ENCODE measurements at places on chromosomes 5 and 9.

DNA sequence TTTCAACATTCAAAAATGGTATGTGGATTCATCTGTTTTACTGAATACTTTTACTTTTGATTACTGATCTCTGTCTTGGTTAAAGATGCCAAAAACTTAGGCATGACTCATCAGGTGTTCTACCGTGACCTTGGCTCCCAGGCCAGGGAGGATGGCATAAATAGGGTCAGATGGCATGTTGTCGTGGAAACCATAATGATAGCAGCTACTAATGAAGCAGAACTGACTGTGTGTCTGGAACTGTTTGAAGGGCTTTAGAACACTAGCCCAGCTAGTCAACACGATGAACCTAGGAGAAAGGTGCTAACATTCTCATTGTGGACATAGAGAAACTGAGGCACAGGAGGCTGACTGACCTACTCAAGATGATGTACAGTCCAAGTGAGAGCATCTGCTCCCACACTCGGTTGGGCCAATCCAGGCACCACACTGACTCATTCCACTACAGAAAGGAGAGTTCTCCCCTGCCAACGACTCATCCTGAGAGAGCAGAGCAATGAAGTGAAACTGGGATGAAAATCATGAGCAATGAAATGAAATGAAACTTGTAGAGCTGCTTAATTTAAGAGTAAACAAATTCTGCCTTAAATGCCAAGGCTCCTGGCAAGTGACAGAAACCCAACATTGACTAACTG is 116.0 kb downstream of the TENT4A start:
- no peak for DNase-seq

DNA sequence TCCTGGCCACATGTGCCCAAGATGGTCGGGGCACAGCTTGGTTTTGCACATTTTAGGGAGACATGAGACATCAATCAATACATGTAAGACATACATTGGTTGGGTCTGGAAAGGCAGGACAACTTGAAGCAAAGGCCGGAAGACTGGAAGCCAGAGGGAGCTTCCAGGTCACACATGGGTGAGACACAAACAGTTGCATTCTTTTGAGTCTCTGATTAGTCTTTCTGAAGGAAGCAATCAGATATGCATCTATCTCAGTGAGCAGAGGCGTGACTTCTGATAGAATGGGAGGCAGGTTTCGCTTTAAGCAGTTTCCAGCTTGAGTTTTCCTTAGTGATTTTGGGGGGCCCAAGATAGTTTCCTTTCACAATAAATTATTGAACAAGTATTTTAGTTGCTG is 172.5 kb downstream of the RASEF start:
- no peak for DNase-seq

- DNase-seq = no peak
Observed at GRCh38 chr9:136373300-136374182, at the start of gene CARD9. CARD9 (minus strand) TSS chr9:136373669; CDS start chr9:136372078, 1,591 bp downstream.

- no peak for DNase-seq
Observed at GRCh38 chr5:149036168-149036567, 26.7 kb downstream of the SH3TC2 start.

- no peak for DNase-seq
Observed at GRCh38 chr5:167582886-167583285, 708.6 kb upstream of the WWC1 start.

DNA sequence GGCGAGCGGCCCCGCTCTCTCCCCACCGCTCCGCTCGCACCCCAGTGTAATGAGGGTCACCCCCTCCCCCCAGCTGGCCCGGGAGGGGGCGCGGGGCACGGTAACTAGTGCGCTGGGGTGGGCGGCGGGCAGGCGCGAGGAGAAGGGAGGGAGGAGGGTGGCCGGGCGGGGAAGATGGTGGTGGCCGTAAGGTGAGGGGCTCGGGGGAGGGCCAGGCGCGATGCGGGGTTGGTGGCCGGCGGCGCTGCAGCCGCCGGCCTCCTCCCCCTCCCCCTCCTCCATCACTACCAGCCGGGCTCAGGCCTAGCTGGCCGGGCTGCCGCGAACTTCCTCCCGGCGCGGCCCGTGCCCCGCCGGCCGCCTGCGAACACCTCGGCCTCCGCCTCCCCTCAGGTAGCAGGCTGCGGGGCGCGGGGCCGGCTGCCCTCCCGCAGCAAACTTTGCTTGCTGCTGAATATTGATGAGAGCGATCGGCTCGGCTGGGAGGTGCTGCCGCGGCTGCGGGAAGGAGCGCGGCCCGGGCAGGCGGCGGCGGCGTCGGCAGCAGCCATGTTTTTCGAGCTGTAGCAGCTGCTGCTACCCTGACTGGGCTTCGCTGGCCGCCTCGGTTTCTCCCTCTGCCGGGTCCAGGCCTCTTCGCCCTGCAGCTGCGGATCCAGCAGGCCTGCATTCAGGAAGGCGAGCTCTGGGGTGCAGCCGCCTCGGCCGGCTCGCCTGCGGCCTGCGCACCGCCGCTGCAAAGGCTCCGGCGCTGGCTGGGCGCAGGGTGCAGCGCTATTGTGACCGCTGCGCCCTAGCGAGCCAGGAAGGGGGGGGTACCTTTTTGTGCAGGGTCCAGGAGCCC is 502 bp downstream of the NSD1 start:
- DNase-seq = no peak

GRCh38 chr5:141431286-141431685 is 979 bp downstream of the PCDHGA12 start:
- DNase-seq = no peak

GRCh38 chr5:176609724-176610434 is at the start of gene GPRIN1:
GPRIN1 (minus strand) TSS chr5:176610156; CDS start chr5:176599834, 10,322 bp downstream.
- peak; percentile 3 for DNase-seq

GRCh38 chr5:55418994-55419968 is 111.5 kb downstream of the MTREX start:
- no peak for DNase-seq

DNA sequence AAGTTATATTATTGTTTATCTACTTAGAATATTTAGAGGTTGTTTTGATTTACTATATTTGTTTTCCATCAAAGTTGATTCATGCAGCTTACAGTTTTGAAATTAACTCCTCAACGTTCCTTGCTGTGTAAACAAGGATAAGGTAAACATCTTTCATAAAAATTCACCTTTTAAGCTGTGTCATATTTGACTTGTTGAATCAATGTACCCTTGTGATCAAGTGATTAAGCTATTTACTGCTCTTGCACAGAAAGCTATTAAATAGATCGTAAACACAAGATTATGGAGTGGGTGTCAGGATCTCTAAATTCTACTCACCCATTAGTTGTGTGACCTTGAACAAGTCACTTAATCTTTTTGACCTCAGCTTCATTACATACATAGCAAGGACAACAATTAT is 2054.0 kb upstream of the NUDT12 start:
- peak; percentile 11 for DNase-seq

DNA sequence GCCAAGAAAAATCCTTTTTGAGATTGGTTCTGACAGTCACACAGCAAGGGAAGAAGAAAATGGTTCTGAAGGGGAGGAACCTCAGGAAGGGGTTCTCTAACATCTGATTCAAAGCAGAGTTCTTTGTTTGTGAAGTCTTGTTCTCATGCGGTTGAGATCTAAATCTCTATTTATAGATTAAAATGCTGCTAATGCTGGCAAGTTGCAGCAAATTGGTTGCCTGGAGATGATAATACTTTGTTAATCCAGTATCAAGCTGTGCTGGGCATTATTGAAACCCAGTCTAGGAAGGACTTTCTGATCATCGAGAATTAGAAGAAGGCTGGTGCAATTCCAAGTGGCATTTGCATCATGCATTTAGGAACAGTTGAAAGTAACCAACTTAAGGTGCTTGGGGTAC is 34.0 kb upstream of the SLC28A3 start:
- no peak for DNase-seq

GRCh38 chr5:80093796-80094195 is 58.6 kb downstream of the THBS4 start:
- DNase-seq = no peak

DNA sequence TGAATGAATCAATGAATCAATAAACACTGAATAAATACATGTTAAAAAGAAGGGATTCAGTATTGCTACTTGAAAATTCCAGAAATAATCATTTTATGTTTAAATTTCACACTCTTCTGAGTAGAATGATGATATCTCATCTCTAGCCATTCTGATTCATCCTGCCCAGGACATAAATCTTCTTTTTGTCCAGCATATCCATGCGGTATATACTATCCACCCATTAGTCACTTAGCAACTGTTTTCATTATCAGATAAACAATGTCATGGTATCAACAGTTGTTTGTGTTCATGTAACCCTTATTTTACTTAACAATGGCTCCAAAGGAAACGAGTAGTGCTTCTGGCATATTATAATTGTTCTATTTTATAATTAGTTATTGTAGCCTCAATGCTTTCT is 432.4 kb upstream of the SMC2 start:
- peak; percentile 15 for DNase-seq

DNA sequence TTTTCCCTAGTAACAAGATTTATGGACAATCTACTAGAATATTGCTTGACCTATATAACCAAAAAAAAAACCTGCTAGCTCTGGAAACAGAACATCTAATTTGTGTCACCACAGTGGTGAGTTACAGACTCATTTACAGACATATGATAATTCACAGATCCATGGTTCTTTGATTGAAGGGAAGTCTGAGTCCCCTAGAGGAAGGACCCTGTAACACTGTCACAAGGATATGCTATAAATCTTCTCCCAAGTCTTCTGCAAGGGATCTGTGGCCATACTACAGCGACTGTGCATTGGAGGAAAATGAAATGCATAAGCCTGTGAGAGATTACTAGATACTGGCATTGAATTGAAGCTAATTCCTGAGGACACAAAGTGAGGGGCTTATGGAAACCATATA is 630.6 kb upstream of the SGCD start:
- no peak for DNase-seq

All from NCI-H1436 (cell line).